Stimulated activated CD8-positive, alpha-beta memory T cell treated with anti-CD3 and anti-CD28 coated beads, Interleukin-4, amount 100 ng/mL, for 1 hour (primary cell): ENCODE measurements at places on chromosomes 12 and 14.

DNA sequence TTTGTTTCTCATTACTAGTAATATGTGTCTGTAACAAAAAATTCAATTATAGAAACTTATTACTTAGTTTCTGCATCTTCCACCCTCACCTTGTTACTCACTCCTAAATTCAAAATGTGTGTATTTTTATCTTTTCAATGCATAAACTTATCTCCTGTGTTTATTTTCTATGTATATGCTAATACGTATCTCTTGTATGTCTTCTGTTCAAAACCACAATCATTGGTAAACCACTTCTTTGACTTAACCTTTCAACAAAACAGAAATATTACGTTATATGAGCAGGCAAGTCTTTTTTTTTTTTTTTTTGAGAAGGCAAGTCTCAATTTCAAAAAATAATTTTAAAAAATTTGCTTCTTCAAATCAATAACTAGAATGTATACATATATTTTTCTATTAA is 39.2 kb upstream of the RPH3A start:
- no peak for DNase-seq

DNA sequence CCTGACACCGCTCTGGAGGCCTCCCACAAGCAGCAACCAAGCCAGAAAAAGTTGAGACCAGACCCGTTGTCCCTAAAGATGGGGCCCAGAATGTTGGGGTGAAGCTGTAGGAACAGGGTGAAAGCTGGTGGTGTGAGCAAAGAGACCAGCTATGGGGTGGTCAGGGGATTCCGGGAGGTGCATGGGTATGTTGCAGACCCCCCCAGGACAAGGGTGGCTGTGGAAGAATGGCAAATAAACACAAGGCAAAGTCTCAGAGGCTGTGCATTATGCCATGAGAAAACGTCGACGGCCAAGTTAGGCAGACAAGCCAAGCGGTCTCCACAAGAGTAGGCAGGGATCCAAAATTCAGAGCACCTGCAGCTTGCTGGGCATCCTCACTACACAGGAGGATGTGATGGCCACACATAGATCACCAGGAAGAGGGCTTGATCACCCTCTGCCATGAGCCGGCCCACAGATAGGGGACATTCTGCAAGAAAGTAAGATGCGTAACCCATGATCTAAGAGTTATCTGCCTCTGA is 58.8 kb upstream of the KCNA1 start:
- DNase-seq = no peak

DNA sequence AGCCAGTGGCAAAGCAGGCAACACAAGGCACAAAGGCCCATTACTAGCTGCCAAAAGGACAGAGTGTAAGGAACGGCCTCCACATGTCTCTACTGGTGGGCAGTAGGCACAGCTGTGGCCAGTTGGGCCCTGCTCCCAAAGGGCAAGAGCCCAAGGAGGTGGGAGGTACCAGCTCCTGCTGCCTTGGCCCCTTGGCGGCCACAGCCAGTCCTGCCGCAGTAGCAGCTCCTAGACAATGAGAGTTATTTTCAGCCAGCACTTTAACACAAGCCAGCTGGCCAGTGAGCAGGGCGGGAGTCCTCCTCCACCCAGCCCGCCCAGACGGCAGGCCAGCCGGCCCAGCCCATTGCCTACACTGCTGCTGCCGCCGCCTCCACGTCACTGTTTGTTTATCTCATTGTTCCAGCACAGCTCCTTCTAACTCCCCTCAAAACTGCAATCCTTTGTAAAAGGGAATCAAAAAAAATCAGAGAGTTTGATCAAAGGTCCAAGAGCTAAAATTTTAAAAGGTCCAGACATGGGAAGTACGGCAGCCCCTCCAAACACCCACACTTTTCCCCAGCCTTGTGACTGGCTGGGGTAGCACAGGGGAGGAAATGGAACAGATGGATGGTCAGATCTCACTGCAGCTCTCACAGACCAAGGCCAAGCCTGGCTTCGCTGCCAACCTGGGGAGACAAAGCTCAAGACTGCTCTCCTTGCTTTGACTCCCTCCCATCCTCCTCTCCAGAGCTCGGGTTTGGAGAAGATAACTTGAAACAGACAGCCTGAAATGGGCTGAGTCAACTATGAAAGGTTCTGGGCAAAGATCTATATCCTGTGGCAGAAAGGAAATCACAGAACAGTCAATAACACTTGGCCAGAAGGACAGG is 33.5 kb downstream of the FMNL3 start:
- DNase-seq = no peak

DNA sequence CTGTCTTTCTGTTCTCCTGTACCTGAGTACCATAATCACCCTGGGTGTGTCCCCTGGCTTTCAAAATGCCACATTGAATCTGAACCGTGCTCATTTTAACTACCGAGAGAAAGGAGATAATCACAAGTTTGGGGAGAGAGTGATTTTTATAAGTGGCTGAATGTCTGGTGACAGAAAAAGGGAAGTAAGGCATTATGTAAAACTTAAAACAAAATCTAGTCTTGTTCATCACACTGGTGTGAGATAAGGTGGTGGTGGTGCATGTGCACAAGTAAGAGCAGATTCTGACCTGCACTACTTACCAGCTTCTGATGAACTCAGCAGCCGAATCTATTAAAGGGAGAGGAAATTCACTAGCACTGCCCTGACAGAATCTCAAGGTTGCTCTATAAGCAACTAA is 56.3 kb downstream of the SPPL3 start:
- DNase-seq = no peak

GRCh38 chr14:35296545-35296944 is 4.4 kb downstream of the PSMA6 start:
- no peak for DNase-seq

DNA sequence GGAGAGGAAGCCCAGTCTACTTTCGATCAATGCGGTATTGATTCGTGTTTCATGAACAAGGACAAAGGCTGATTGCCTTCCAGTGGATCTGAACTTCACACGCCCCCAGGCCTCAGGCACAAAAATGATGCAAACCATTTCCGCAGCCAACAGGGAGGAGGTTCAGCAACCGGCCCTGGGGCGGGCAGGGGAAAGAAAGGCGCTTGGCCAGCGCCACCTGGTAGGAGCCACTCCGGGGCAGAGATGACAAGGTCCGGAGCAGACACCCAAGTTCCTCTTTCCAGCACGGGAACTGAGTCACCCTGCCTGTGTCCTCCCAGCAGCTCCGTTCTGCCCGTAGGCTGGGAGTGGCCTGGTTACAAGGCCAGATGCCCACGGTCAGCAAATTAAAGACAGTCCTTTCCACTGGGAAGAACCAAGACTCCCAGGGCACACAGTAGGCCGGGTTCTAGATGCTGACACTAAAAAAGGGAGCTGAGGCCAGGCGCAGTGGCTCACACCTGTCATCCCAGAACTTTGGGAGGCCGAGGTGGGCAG is 136.3 kb downstream of the SCARB1 start:
- no peak for DNase-seq

GRCh38 chr12:49929581-49929980 is 21.0 kb upstream of the AQP2 start:
- DNase-seq = no peak

GRCh38 chr14:88454886-88455285 is 69.4 kb downstream of the SPATA7 start:
- DNase-seq = no peak

DNA sequence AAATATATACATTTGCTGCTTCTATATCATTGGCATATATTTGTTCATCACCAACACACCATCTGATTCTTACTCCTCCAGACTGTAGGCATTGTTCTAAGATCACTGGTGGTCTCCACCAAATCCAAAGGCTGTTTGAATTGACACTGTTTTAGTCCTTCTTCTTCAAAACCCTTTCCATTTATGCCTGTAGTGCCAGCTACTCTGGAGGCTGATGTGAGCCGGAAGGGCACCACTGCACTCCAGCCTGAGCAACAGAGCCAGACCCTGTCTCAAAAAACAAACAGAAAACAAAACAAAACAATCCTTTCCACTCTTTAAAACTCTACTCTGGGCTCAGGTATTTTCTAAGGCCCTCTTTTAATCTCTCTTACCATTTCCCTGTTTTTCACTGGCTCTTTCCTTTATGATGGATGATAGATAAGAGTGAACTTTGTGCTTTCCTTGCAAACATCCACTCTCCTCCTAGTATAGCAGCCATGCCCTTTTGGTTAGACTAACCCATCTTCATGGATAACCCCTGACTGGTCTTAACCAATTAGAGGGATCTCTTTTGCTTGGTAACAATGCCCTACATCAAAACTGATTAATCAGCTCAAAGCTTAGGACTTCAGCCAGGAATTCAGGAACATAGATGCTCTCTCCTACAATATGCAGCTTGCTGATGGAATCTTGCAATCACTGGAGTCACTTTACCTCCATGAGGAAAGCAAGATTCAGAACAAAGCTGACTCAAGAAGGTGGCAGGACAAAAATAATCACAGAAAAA is 24.9 kb downstream of the SPTSSA start:
- DNase-seq = no peak

- no peak for DNase-seq
Measured at GRCh38 chr12:119804011-119804641, 73.0 kb downstream of the CIT start.

GRCh38 chr12:125271892-125272291 is 206.7 kb downstream of the AACS start:
- no peak for DNase-seq

DNA sequence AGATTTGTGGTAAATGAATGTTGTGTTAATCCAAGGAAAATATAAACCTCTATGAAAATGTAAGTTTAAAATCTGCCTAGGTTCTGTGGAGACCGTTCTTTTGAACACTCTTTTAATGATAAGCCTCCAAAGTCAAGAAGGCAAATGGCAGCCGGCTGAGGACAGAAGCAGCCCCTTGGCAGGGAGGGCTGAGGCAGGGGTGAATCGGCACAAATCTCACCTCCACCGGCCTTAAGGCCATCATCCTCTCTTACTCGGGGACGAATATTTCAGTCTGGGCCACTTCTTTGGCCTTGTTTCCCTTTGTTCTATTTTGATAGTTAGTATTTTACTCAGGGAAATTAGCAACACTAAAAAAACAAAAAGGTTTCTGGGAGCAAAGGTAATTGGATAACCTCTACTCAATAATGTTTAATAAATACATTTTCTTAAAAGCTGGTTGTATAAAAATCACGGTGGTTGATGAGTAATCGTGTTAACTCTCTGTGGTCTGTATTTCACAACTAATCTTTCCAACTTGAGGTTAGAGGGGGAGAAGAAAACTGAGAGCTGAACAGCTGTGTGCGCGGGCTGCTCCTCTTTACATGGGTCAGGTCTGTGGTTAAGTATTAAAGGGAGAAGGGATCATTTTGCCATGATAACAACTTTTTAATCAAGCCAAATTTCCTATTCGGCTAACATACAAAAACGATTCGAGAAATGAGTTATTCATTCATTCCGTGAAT is 18.6 kb downstream of the LGMN start:
- DNase-seq = no peak

DNA sequence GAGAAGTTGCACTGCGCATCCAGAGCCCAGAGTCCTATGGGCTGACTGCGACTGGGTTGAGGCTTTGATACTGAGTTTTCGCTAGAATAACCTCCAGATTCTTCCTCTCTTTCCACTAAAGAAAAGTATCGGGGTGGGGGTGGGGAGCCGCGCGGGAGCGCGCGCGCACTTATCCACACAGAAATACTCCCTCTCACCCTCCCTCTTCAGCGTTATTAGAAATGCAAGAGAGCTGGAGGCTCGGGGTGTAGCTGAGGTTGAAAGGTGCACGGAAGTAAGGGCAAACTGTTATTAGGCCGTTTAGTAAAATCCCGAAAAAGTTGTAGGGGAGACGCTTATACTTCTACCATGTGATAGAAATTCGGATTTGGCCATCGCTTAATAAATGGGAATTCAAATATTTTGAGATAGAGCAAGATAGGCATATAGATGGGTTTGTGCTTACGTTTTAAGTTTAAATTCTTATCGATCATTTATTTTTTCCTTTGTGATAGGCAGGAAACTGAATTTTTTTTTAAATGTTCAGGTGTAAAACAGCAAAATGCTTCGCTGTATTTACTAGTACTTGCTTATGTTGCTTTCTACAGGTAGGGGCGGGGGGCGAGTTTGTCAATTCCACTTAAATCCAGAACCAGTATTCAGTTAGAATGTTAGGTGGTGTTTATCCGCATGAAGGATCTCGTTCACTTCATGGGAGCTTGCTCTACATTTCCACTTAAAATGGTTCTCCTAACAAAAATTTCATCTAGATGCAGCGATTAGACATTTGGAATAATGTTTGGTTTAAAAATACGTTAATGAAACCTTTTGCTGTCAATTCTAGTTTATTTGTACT is 1.1 kb downstream of the ARHGAP5 start:
- DNase-seq = no peak

GRCh38 chr14:98230411-98230810 is 1041.6 kb downstream of the BCL11B start:
- DNase-seq = no peak

GRCh38 chr14:32648434-32648833 is 290.2 kb upstream of the NPAS3 start:
- no peak for DNase-seq

DNA sequence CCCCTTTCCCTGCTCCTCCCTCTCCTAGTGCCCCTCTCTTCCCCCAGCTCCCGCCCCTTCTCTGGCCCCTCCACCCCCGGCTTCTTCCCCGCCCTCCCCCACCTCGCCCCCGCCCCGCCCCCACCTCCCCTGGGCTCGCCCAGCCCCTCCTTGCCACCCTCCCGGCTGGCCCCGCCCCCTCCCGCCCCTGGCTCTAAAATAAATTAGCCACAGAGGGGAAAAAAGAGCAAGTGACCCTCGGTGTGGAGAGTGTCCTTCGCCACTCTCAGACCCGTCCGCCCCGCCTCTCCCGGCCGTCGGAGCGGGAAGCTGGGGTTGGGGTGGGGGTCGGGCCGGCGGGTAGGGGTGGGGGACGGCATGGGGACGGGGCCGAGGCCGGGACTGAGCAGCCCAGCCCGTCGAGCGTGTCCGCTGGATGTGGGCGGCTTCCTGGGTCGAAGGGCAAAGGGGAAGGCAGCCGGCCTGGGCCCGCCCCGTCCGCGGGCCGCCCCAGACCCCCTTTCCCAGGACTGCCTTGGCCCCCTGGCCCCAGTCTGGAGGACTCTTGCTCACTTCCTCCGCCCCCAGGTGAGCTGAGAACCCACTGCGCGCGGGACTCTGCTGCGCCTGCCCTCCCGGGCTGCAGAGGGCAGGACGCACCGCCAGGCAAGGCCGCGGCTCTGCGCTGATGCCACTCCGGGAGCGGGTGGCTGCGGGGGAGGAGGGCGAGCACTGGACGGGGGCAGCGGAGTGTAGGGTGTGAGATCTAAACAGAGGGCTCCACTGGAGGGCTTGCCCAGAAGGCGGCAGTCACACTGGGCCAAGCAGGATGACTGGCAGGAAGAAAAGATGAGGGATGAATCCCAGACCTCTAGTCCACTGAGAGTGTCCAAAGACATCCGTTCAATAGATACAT is 570 bp upstream of the FIGNL2 start:
- no peak for DNase-seq

GRCh38 chr12:75960086-75960910 is 71.3 kb downstream of the PHLDA1 start:
- DNase-seq = no peak

GRCh38 chr12:21881965-21882364 is 59.3 kb downstream of the ABCC9 start:
- DNase-seq = no peak

- no peak for DNase-seq
Measured at GRCh38 chr12:25691865-25692114, 138.7 kb upstream of the LMNTD1 start.

- no peak for DNase-seq
Measured at GRCh38 chr14:49895480-49895879, 2.6 kb downstream of the ARF6 start.
